Ascending aorta (tissue), 2 donors: ENCODE measurements at places on chromosomes 1 and 21.

GRCh38 chr1:198830412-198830811 is 191.6 kb downstream of the PTPRC start:
- no peak overlapping the region for H3K4me3 ChIP-seq
- no peaks in the 10 kb centered on the region for H3K4me1 ChIP-seq
- H3K27ac ChIP-seq = no peak overlapping the region
- no peak for DNase-seq

- no peaks in the 10 kb centered on the region for H3K36me3 ChIP-seq
- H3K4me1 ChIP-seq = no peaks in the 10 kb centered on the region
- DNase-seq = no peak
Measured at GRCh38 chr1:53641481-53642214, 97.3 kb downstream of the GLIS1 start.

- H3K27ac ChIP-seq = peak overlapping the region; percentile 38
Measured at GRCh38 chr1:185973645-185974044, 239.5 kb downstream of the HMCN1 start.

DNA sequence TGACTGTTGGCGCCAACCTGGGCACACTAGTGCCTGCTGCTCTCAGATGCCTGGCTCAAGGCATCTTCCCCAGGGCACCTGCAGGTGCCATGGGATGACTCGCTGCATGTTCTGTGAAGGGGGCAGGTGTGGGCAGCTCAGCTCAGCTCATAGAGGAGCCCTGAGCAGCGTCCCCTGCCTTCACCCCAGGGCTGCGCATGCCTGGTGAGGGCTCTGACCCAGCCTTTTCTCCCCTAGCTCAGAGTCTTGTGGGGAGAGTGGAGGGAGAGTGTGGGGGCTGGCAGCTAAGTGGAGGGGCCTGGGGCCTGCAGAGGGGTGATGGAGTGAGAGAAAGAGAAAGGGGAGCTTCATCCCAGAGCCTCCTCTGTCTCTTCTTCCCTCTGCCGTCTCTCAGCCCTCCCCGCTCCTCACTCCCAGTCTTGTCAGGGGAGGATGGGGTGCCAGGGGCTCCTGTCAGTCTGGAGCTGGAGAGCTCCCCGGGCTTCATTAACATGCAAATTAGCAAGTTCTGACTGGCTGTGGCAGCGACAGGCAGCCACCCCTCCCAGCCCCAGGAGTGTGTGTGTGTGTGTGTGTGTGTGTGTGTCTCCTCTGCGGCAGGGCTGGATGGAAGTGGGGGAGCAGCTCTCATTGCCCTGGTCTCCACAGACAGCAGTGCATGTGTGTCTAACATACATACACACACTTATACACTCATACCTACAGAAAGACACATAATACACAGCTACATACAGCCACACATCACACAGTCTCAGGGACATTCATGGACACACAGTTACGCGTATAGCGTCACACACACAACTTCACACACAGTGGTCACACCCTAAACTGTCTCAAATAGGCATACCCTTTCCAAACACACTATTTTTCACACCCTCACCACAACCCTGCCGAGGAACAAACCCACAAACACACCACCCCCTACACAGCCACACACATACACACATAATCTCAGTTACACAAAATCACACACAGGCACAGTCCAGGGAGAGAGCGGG is 34.0 kb downstream of the FOXO6 start:
- peaks cover 10% of the 10 kb centered on the region for H3K4me1 ChIP-seq
- H3K27ac ChIP-seq = no peak overlapping the region
- H3K4me3 ChIP-seq = no peak overlapping the region
- no peaks in the 10 kb centered on the region for H3K27me3 ChIP-seq
- no peaks in the 10 kb centered on the region for H3K36me3 ChIP-seq

- no peaks in the 10 kb centered on the region for H3K27me3 ChIP-seq
- H3K36me3 ChIP-seq = no peaks in the 10 kb centered on the region
- no peak overlapping the region for H3K27ac ChIP-seq
- no peaks in the 10 kb centered on the region for H3K4me1 ChIP-seq
Measured at GRCh38 chr21:40507978-40508377, 339.0 kb downstream of the DSCAM start.

DNA sequence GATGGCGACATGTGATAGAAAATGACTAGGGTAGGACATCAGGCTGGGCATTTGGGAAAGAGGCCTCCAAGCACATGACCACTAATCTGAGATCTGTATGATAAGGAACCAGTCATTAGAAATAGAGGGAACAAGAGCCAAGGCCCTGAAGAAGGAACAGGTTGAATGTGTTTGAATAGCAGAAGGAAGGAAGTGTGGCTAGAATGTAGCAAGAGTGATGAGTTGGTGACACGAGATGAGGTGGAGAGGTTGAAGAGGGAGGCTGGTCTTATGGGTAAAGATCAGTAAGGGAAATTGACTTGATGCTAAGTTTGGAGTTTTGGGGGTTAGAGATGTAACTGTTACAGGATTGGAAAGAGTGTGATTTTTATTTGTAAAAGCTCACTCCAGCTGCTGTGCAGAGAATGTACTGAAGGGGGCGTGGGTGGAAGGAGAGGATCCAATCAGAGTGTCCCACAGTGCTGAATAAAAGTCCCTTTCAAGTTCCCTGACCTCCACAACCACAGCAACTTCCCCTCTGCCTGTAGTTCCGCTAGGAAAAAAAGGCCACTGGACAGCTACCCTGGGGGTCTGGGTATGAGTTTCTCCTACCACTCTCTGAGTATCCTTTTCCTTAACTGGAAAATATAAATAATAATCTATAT is 295.0 kb downstream of the OMA1 start:
- no peaks in the 10 kb centered on the region for H3K36me3 ChIP-seq
- DNase-seq = no peak
- no peak overlapping the region for H3K27ac ChIP-seq
- peaks cover 8% of the 10 kb centered on the region for H3K4me1 ChIP-seq
- peaks cover 5% of the 10 kb centered on the region for H3K27me3 ChIP-seq
- no peak overlapping the region for H3K4me3 ChIP-seq

DNA sequence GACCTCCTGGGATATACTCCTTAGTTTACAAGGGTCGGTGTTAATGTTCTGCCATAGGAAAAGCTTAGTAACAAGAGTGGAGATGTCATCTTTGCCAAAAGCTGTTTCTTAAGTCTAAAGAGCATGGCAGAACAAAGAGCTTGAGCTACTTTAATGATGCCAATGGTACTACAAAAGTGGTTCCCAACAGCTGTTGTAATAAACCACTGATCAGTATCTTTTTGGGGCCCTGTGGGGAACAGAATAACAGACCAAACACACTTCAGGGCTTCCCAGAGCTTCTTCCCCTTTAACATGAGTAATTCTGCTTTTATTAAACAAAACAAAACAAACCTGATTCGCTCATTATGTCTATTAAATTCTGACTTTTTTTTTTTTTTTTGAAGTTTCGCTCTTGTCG is 116.3 kb downstream of the NCAM2 start:
- no peaks in the 10 kb centered on the region for H3K36me3 ChIP-seq
- H3K4me1 ChIP-seq = no peaks in the 10 kb centered on the region
- H3K4me3 ChIP-seq = no peak overlapping the region
- DNase-seq = no peak
- no peaks in the 10 kb centered on the region for H3K27me3 ChIP-seq

DNA sequence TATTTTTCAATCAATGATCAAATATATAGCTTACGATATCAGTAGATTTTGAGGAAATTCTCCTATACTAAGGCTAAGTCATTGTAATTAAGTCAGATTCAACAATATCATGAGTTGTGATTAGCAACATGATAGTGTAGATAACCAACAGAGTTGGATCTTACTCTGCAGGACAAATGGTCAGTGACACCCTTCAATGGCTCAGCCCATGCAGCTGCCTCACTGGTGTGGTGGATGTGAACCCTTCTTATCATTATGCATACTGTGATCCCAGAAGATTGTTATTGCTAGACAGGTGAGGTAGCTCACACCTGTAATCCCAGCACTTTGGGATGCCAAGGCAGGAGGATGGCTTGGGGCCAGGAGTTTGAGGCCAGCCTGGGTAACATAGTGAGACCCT is 5.6 kb downstream of the SLC16A1 start:
- H3K4me1 ChIP-seq = peaks cover 24% of the 10 kb centered on the region
- H3K27me3 ChIP-seq = no peaks in the 10 kb centered on the region
- no peak overlapping the region for H3K27ac ChIP-seq
- DNase-seq = no peak
- no peak overlapping the region for H3K4me3 ChIP-seq

- no peak for DNase-seq
- no peaks in the 10 kb centered on the region for H3K36me3 ChIP-seq
- no peak overlapping the region for H3K27ac ChIP-seq
- no peak overlapping the region for H3K4me3 ChIP-seq
- H3K4me1 ChIP-seq = no peaks in the 10 kb centered on the region
Measured at GRCh38 chr1:221454096-221454495, 287.8 kb downstream of the DUSP10 start.

- H3K36me3 ChIP-seq = peaks cover 30% of the 10 kb centered on the region
- DNase-seq = no peak
- H3K4me3 ChIP-seq = no peak overlapping the region
- H3K4me1 ChIP-seq = peaks cover 14% of the 10 kb centered on the region
- no peaks in the 10 kb centered on the region for H3K27me3 ChIP-seq
Measured at GRCh38 chr1:109929170-109929569, 18.5 kb downstream of the CSF1 start.

- no peaks in the 10 kb centered on the region for H3K27me3 ChIP-seq
- H3K4me1 ChIP-seq = no peaks in the 10 kb centered on the region
- no peak overlapping the region for H3K27ac ChIP-seq
- H3K4me3 ChIP-seq = no peak overlapping the region
- H3K36me3 ChIP-seq = no peaks in the 10 kb centered on the region
Measured at GRCh38 chr21:41043014-41043413, 124.9 kb upstream of the BACE2 start.

DNA sequence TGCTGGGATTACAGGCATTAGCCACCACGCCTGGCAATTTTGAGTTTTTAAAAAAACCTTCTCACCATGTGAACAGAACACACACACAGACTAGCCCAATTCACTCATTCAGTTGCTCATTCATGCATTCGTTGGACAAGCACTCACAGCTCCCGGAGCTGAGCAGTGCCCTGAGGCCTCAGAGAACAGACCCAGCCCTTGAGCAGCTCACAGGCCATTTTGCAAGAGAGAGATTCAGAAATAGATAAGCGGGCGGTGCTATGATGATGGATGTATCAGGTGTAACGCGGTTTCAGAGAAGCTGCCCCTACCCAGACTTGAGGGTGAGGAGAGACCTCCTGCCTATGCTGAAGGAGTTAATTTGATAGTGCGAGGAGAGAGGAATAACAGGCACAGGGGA is 18.6 kb downstream of the PTAFR start:
- no peaks in the 10 kb centered on the region for H3K27me3 ChIP-seq
- DNase-seq = no peak
- H3K4me1 ChIP-seq = no peaks in the 10 kb centered on the region

- no peaks in the 10 kb centered on the region for H3K27me3 ChIP-seq
- DNase-seq = no peak
- H3K27ac ChIP-seq = no peak overlapping the region
- no peaks in the 10 kb centered on the region for H3K36me3 ChIP-seq
Measured at GRCh38 chr21:45715441-45715840, 71.9 kb downstream of the PCBP3 start.

DNA sequence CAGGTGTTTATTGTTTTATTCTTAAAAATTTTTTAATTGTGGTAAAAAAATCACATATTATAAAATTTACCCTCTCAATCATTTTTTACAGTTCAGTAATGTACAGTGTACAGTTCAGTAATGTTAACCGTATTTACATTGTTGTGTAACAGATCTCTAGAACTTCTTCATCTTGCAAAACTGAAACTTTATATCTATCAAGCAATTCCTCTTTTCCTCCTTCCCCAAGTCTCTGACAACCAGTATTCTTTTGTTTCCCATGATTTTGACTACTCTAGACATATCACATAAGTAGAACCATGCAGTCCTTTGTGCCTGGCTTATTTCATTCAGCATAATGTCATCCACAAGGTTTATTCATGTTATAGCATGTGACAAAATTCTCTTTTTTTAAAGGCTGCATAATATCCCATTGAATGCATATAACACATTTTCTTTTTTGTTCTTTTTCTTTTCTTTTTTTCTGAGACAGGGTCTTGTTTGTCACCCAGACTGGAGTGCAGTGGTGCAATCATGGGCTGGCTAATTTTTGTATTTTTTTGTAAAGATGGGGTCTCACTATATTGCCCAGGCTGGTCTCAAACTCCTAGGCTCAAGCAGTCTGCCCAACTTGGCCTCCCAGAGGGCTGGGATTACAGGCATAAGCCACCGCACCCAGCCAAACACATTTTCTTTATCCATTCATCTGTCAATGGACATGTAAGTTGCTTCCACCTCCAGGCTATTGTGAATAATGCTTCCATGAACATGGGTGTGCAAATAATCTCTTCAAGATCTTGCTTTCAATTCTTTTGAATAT is 17.2 kb upstream of the RCSD1 start:
- H3K4me3 ChIP-seq = no peak overlapping the region
- no peaks in the 10 kb centered on the region for H3K36me3 ChIP-seq
- H3K4me1 ChIP-seq = peaks cover 2% of the 10 kb centered on the region
- DNase-seq = no peak

DNA sequence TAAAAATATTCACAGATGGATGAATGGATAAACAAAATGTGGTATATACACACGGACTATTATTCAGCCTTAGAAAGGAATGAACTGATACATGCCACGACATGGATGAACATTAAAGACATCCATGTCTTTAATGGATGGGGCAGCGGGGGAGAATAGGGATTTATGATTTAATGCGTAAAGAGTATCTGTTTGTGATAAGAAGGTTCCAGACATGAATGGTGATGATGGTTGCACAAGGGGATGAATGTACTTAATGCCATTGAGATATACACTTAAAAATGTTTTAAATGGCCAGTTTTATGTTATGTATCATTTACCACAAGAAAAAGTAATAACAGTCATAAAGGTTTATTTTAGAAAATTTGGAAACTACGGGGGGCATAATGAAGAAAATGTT is 108.6 kb upstream of the WLS start:
- DNase-seq = no peak
- H3K4me1 ChIP-seq = no peaks in the 10 kb centered on the region
- H3K4me3 ChIP-seq = no peak overlapping the region
- no peak overlapping the region for H3K27ac ChIP-seq
- no peaks in the 10 kb centered on the region for H3K36me3 ChIP-seq

GRCh38 chr1:153728305-153729066 is 636 bp downstream of the INTS3 start:
- peaks cover 36% of the 10 kb centered on the region for H3K4me1 ChIP-seq
- H3K27me3 ChIP-seq = no peaks in the 10 kb centered on the region
- peak overlapping the region; percentile 97 for H3K27ac ChIP-seq
- DNase-seq = peak; percentile 73

- H3K36me3 ChIP-seq = no peaks in the 10 kb centered on the region
- H3K4me1 ChIP-seq = no peaks in the 10 kb centered on the region
- no peak for DNase-seq
- H3K27me3 ChIP-seq = no peaks in the 10 kb centered on the region
- H3K27ac ChIP-seq = no peak overlapping the region
Measured at GRCh38 chr1:166590161-166590560, 249.1 kb upstream of the POGK start.

DNA sequence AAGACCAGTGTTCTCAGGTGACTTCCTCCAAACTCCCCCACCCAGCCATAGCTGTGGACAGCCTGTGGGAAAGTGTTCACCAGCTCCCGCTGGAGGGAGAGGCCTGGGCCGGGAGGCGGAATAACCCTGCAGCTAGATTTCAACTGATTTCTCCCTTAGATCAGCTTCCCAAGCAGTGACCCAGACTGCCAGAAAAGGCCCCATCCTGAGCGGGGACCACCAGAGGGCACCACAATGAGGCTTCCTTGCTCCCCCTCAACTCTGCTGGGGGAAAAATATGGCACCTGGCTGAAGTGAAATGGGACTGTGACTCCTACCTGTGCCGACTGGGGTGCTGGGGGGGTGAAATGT is 50.8 kb downstream of the RHBG start:
- peaks cover 16% of the 10 kb centered on the region for H3K4me1 ChIP-seq
- no peak for DNase-seq
- no peaks in the 10 kb centered on the region for H3K36me3 ChIP-seq
- H3K4me3 ChIP-seq = peak overlapping the region; percentile 61
- peaks cover 27% of the 10 kb centered on the region for H3K27me3 ChIP-seq
- no peak overlapping the region for H3K27ac ChIP-seq
